Occipital lobe (tissue), 3 donors: ENCODE measurements at places on chromosomes 2 and 18. TPM values are rescaled to one million over a fixed set of nuclear protein-coding genes. Genes with fewer than 3 reads are reported as not detected.

The BMP10 gene
- not detected for total RNA-seq

The SERPINB13 gene
- total RNA-seq: not detected

The RGPD3 gene
- total RNA-seq: 0.94 TPM

The AGXT gene
- not detected for total RNA-seq

DNA sequence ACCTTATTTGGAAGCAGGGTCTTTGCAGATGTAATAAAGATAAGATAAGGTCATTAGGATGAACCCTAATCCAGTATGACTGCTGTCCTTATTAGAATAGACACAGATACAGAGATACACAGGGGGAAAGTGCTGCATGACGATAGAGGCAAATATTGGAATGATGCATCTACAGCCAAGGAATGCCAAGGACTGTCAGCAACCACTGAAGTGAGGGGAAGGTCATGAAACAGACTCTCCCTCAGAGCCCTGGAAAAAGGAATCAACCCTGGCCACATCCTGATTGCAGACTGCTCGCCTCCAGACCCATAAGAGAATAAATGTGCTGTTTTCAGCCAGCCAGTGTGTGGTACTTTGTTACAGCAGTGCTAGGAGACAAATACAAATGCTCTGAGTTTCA is 14.8 kb downstream of the TMEM237 start:
- DNase-seq: no peak

DNA sequence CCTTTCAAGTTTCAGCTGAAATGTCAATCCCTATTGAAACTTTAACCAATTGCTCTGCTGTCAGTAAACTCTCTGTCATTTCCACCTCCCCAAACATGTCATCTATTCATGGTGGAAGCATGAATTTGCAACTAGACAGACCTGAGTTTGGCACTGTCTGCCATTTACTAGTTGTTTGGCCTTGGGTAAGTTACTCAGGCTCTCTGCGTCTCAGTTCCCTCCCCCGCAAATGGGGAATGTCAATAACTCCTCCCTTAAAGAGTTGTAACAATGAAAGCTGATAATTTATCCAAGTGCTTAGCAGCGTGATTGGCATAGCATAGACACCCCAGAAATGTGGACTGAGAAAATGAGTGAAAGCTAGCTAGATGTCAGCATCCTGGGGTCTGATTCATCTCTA is 73.3 kb upstream of the THOC1 start:
- no peak for DNase-seq

DNA sequence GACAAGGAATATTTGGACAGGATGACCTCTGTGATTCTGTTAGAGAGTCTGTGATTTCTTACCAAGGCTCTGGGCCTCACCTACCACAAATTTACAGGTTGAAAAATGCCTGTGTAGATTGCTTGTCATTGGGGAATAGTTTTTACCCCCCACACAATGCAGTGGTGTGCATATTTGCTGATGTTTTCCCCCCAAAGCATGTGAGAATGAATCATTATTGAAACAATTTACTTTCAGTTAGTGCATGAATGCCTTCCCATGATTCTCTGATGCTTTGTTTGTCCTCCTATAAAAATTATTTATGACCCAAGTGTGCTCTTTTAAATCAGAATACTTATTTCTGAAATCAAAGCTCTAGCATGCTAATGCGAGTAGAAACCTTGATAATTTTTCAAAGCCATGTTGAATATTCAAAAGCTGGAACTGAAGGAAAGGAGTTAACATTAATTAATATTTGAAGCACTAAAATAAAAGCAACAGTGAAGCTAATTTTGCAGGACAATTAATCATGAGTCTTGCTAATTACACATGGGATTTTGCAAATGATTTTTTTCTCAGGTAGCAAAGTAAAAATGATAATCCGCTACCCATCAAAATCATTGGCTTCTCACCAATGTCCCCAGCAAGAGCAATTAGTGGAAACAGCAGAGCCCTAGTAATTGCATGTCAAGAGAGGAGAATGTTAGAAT is 361.2 kb upstream of the HNRNPA3 start:
- DNase-seq: no peak

GRCh38 chr2:128868686-128869551 is 550.3 kb upstream of the HS6ST1 start:
- no peak for DNase-seq

GRCh38 chr2:172066394-172066886 is 18.9 kb upstream of the DLX1 start:
- no peak for DNase-seq

DNA sequence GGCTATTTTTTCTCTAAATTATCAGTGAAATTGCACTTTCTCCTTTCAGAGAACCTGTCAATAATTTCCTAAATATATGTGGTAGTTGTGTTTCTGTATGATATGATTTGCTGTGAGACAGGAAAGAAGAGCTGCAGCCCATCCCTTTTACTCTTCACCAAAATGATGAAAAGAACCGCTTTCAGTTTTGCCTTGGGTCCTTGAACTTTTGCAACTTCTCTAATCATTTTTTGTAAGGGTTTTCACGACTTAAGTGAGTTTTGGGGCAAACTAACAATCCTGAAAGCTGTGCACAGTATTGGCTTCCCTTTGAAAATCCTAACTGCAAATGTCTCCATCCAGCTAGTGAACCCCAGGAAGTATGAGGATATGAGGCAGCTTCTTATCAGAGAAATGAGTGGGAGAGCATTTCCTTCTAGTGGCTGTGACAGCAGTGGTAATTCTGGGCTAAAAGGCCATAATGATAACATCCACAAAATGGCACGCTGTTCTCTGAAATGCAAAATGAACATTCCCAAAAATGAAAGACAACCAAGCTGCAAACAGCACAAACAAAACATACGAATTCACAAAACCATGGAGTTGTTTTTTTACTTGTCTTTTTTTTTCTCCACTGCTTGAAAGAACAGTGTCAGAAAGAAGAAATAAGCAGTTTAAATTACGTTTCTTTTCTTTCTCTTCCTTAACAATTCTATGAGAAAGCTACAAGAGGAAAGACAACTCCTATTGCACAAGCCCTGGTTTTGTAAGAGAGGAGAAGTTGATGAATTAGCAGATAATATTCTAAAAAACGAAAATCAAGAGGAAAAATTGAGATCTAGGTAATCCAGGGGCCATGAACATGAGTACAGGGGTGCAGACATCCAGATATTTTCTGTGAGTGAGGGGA is 1291.6 kb upstream of the ZEB2 start:
- DNase-seq: no peak

The KCNIP3 gene
- 6.9 TPM for total RNA-seq

The IAH1 gene
- 78.1 TPM for total RNA-seq

The HTRA2 gene
- 56.3 TPM for total RNA-seq

DNA sequence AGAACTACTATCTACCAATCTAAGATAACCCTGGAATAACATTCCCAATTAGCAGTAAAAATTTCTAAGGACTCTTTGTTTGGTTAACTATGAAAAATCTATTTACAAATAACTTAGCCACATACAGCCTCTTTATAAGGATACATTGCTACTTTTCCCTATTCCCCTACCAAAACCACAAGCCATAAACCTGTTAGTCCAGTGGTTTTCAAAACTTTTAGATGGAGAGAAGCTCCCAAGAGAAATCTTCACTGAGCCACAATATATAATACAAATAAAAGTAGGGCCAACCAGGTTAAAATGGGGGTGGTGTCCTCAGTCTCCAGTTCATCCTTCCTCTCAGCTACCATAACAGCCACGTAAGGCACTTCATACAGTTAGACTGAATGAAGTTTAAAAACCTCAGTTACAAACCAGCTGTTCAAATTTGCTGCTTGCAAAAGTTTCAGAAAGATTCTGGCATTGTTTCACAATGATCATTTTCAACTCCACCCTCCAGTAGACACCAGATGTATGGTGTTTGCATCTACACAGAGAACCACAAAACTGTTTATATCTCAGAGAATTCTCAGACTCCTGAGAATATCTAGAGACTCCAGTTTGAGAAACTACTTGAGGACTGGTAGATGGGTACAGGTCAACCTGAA is 26.0 kb downstream of the SOS1 start:
- DNase-seq: no peak

DNA sequence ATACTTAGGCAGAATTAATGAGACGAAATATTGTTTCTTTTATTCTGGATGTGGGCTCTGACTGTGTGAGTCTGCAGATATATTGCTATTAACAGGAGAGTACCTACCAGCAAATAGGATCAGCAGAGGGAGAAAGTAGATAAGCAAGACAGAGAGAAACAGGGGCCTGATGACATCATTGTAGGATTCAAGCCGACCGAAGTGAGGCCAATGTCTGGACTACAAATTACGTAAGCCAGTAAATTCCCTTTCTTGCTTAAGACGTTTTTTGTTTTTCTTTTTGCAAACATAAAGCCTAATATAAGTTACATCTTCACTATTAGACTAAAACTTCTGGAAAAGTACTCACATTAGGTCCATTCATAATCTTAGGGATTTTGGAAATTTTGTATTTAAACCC is 21.4 kb upstream of the PTPRM start:
- DNase-seq: no peak

- DNase-seq: no peak
Measured at GRCh38 chr2:174901075-174901474, 104.1 kb downstream of the CHN1 start.

GRCh38 chr18:11757084-11757590 is 68.1 kb downstream of the GNAL start:
- no peak for DNase-seq

GRCh38 chr18:22229456-22230124 is 60.2 kb downstream of the GATA6 start:
- no peak for DNase-seq

- no peak for DNase-seq
Measured at GRCh38 chr2:235445116-235445515, 48.7 kb upstream of the AGAP1 start.

DNA sequence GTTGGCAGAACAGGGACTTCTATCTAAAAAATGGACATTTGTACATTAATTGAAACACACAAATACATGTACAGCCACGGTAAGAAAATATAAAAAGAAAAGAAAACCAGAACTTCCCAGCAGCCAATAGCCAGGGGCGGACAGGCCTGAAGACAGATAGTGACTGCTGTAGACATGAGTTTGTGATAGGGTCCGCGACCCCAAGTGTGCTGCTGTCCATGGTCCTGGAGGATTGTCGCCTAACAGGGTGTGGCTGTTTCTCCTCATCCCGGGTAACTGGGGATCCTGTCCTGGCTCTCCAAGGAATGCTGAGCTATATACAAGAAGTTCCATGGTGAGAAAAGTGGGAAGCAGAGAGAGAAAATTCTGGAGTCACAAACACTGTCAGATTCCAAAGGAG is 266.5 kb upstream of the SALL3 start:
- no peak for DNase-seq

DNA sequence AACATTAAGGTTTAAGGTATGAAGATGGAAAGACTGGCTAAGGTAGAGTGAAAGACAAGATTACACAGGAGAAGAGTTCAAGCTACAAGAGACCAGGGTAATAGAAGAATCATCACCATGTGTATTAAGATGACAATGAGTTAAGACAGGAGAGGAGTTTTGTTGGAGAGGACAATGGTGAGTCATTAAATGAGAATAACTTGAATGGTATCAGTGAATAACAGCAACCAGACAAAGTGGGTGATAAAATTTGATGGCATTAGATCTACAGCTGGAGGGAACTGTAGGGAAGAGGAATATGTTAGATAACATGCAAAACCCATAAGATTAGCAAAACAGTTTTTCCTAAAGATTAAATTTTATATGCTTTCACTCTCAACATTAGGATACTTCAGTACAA is 18.8 kb upstream of the ENOSF1 start:
- DNase-seq: no peak

The RAD51AP2 gene
- 0.47 TPM for total RNA-seq

DNA sequence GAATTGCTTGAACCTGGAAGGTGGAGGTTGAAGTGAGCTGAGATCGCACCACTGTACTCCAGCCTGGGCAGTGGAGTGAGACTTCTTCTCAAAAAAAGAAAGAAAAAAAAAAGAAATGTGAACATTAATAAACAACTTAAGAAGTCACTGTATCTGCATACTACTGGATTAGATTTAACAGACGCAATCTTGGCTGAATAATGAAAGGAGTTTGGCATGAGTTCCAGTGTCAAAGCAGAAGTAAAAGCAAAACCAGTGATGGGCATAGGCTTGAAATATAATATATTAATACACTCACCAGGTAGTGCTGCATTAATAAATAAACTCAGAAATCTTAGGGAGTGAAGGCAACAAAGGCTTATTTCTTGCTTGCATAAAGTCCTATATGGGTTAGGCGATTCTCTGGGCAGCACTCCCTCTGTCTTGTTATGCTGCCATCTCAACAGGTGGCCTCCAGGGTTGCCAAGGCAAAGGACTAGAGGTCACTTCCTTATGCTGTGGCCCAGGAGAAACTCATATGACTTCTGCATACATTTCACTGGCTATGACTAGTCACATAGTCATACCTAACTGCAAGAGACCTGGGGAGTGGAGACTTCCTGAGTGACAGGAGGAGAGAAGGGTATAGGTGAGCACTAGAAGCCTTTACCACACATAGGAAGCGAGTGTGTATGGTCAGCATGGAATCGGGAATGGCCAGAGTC is 296.2 kb upstream of the SPRED2 start:
- no peak for DNase-seq

DNA sequence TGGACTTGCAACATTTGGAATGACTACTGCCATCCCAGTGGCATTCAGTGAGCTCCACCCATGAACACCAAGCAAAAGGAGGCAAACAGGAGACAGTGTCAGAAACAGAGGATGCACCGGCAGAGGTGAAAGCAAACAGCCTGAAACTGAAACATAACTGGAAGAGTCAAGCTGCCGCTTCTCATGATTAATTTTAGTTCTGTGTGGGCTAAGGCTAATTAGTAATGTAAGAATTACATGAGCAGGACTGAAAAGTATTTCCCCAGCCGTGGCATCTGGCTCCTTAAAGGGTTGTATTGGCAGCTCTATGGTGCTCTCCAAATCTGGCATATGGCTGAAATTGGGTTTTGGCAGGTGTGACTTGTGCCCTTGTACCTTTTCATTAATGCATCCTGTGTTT is 1108.1 kb downstream of the TSN start:
- DNase-seq: no peak

GRCh38 chr2:189528617-189529016 is 52.0 kb downstream of the SLC40A1 start:
- DNase-seq: no peak

DNA sequence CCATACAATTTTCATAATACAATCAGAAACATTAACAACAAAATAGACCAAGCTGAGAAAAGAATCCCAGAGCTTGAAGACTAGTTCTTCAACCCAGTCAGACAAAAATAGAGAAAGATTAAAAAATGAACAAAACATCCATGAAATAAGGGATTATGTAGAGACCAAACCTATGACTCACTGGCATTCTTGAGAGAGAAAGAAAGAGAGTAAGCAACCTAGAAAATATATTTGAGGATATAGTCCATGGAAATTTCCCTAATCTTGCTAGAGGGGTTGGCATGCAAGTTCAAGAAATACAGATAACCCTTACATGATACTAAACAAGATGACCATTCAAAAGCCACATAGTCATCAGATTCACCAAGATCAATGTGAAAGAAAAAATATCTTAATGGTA is 281.7 kb downstream of the CCDC85A start:
- DNase-seq: no peak

- no peak for DNase-seq
Measured at GRCh38 chr2:73614997-73615396, 27.2 kb downstream of the NAT8 start.

DNA sequence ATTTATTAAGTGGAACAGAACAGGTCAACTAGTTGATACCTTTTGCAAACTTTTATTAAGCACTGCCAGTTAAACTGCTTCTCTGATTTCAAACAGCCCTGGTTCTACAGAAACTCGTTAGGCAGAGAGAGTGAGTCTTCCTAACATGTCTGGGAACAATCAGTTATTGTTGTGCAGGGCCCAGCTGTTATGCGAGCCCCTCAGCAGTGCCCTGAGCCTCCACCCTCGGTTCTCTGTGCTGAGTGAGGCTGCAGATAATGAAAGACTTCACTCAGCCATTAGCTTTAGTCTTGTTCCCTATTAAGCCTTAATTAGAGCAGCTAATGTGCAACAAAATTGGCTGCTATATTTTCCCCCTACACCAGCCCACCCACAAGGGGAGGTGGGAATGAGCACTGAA is 39.6 kb downstream of the KCTD18 start:
- peak; percentile 53 for DNase-seq
